ENCODE measurements at places on chromosomes 3 and 15. TPM values are rescaled to one million over a fixed set of nuclear protein-coding genes. Genes with fewer than 3 reads are reported as not detected.

Gene PCSK6
- 4.3 TPM for total RNA-seq

Gene PLA2G4E
- not detected for total RNA-seq

Gene P2RY14
- not detected for total RNA-seq

Gene CKMT1A
- not detected for total RNA-seq

Gene MOBP
- under 0.01 TPM for total RNA-seq

Gene GPR149
- total RNA-seq = not detected

Gene REC114
- not detected for total RNA-seq

Gene KBTBD13
- not detected for total RNA-seq

Gene ACTC1
- total RNA-seq = not detected

Gene MLF1
- 10.1 TPM for total RNA-seq

Gene SCAANT1
- total RNA-seq = not detected

Gene RSRC1
- 25.9 TPM for total RNA-seq

Gene CHSY1
- total RNA-seq = 26.8 TPM

Gene CD200R1L
- total RNA-seq = not detected

Gene NRROS
- 10.2 TPM for total RNA-seq

Gene UBA7
- 46.2 TPM for total RNA-seq

Gene ALS2CL
- 11.2 TPM for total RNA-seq

Gene GOLGA6D
- not detected for total RNA-seq

Gene RASL12
- not detected for total RNA-seq

Gene HPS3
- 29.0 TPM for total RNA-seq

Gene TM4SF1
- 612 TPM for total RNA-seq

Gene CFAP92
- total RNA-seq = 0.27 TPM

Gene THRB
- total RNA-seq = 0.39 TPM

Gene CKMT1B
- total RNA-seq = not detected

Gene RTP3
- not detected for total RNA-seq

Gene OR5K2
- total RNA-seq = not detected

Gene ECE2
- total RNA-seq = not detected

Gene SNAPC5
- 22.5 TPM for total RNA-seq

Gene FETUB
- not detected for total RNA-seq

Gene FHIT
- total RNA-seq = 0.27 TPM

Gene GRM2
- not detected for total RNA-seq

Gene MEX3B
- total RNA-seq = 3.0 TPM

Gene SLC15A2
- not detected for total RNA-seq

Gene C2CD4A
- not detected for total RNA-seq

Gene PLD1
- total RNA-seq = 36.4 TPM

Gene GOLGA8O
- not detected for total RNA-seq

Gene GRK7
- not detected for total RNA-seq

Gene NECTIN3
- total RNA-seq = 21.5 TPM

Gene LMAN1L
- not detected for total RNA-seq

Gene PSTPIP1
- total RNA-seq = 0.60 TPM

Gene GUCA1C
- not detected for total RNA-seq

Gene CFAP44
- 0.53 TPM for total RNA-seq

Gene KCNMB3
- 1.4 TPM for total RNA-seq

Gene CAND2
- total RNA-seq = 2.4 TPM

Gene SNX22
- 0.39 TPM for total RNA-seq

Gene METTL6
- total RNA-seq = 16.1 TPM

Gene CADPS
- not detected for total RNA-seq

Gene CFAP20DC
- 3.3 TPM for total RNA-seq

Gene LSAMP
- not detected for total RNA-seq

Gene ACSBG1
- total RNA-seq = 0.07 TPM

Gene RBMS3
- total RNA-seq = 26.3 TPM

Gene TF
- not detected for total RNA-seq
